Kidney (tissue), 22 donors: ENCODE measurements at places on chromosomes 3 and 15. TPM values are rescaled to one million over a fixed set of nuclear protein-coding genes. Genes with fewer than 3 reads are reported as not detected.

The KNSTRN gene
- total RNA-seq: 7.4 TPM

The SYNM gene
- 23.2 TPM for total RNA-seq

The ATP13A5 gene
- not detected for total RNA-seq

DNA sequence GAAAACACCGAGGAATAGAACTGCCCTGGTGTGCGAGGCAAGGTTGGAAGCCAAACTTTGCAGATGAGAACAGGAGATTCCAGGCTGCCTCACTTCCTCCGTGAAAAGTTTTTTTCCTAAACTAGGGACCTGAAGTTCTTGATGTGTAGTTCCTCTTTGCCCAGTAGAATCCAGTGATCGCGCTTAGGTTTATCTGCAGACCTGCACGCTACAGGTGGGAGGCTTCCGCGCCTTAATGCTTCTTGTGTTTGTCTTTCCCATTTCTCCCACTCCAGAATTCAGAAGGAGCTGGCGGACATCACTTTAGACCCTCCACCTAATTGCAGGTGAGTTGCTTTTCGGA is 5.4 kb downstream of the UBE2E1 start:
- H3K27me3 ChIP-seq: no peaks in the 10 kb centered on the region
- peak overlapping the region; percentile 79 for H3K4me3 ChIP-seq
- H3K4me1 ChIP-seq: peaks cover 5% of the 10 kb centered on the region

DNA sequence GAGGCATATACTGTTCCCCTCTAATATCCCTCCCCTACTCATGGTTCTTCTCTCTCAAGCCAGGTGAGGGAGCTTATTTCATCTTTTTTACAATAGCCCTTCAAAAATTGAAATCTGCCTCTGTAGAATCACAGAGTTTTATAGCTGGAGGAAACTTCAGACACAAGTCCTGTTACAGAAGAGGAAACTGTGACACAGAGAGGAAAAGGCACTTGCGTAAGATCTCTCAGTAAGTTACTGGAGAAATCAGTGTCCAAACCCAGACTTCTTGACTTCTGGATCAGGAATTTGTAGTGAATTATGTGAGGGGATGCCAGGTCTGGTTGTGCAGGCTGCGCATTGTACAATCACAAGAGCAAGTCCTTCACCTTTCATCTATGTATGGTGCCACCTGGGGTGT is 4.6 kb downstream of the FGD5 start:
- DNase-seq: no peak
- H3K36me3 ChIP-seq: no peaks in the 10 kb centered on the region
- H3K4me1 ChIP-seq: peaks cover 7% of the 10 kb centered on the region
- no peaks in the 10 kb centered on the region for H3K27me3 ChIP-seq
- H3K4me3 ChIP-seq: no peak overlapping the region

DNA sequence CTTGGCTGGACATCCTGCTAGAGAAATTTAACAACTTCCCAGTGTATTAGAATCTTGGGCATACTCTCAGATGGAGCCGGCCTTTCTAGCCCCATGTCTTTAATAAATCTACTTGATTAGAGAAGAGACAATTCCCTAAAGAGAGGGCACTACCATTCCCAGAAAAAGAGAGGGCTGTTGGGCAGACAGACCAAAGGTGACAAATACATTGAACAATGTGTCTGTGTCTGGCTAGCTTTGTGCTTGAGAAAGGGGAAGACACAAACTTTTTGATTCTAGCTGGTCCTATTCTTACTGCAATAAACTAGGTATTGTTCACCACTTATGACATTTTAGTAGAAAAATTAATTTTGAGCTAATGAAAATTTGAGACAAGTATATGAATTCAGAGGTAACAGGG is 57.7 kb downstream of the DUT start:
- no peak for DNase-seq
- no peaks in the 10 kb centered on the region for H3K4me1 ChIP-seq
- H3K27me3 ChIP-seq: no peaks in the 10 kb centered on the region
- no peak overlapping the region for H3K27ac ChIP-seq

The TNNC1 gene
- total RNA-seq: 2.2 TPM

GRCh38 chr3:31232055-31233025 is 300.4 kb upstream of the STT3B start:
- no peak overlapping the region for H3K27ac ChIP-seq
- DNase-seq: no peak
- no peaks in the 10 kb centered on the region for H3K27me3 ChIP-seq
- no peak overlapping the region for H3K4me3 ChIP-seq

GRCh38 chr3:191302451-191302850 is 26.7 kb upstream of the CCDC50 start:
- H3K4me3 ChIP-seq: no peak overlapping the region
- H3K27ac ChIP-seq: no peak overlapping the region
- H3K4me1 ChIP-seq: no peaks in the 10 kb centered on the region
- DNase-seq: peak; percentile 12
- H3K27me3 ChIP-seq: no peaks in the 10 kb centered on the region

GRCh38 chr3:6281662-6282061 is 579.3 kb upstream of the GRM7 start:
- peak; percentile 36 for DNase-seq
- H3K4me1 ChIP-seq: no peaks in the 10 kb centered on the region
- no peaks in the 10 kb centered on the region for H3K36me3 ChIP-seq
- H3K4me3 ChIP-seq: no peak overlapping the region
- no peak overlapping the region for H3K27ac ChIP-seq
- no peaks in the 10 kb centered on the region for H3K27me3 ChIP-seq

DNA sequence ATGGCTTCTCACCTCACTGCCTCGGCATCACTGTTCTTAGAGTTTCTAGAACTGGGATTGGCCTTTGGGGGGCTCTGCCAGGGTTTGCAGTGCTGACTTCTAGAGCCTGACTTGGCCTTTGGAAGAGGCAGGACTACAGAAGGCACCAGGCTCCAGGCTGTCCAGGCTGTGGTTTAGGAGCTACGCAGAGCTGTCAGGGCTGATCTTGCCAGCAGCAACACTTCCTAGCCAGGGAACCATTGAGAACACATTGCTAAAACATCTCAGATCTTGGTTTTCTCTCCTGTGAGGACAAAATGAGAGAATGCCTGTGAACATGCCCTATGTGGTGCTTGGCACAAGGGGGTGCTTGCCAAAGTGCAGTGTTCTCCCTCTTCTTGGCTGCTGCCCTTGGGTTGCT is 34.6 kb upstream of the APEH start:
- H3K27ac ChIP-seq: no peak overlapping the region
- H3K36me3 ChIP-seq: no peaks in the 10 kb centered on the region
- no peak for DNase-seq
- H3K27me3 ChIP-seq: no peaks in the 10 kb centered on the region
- H3K4me1 ChIP-seq: no peaks in the 10 kb centered on the region

GRCh38 chr15:40565333-40566238 is 744 bp upstream of the CCDC32 start:
- H3K27me3 ChIP-seq: no peaks in the 10 kb centered on the region
- no peak overlapping the region for H3K27ac ChIP-seq
- H3K36me3 ChIP-seq: no peaks in the 10 kb centered on the region
- no peak for DNase-seq
- peak overlapping the region; percentile 85 for H3K4me3 ChIP-seq

DNA sequence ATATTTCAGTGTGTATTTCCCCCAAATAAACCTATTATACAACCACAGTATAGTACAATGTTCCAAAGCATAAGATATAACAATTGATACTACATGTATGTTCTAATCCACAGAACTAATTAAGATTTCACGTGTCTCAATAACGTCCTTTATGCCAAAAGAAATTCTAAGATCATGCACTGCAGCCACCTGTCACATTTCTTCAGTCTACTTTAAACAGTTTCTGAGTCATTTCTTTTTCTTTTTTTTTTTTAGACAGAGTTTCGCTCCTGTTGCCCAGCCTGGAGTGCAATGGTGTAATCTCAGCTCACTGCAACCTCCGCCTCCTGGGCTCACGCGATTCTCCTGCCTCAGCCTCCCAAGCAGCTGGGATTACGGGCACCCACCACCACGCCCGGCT is 190.2 kb downstream of the STAG1 start:
- no peak overlapping the region for H3K4me3 ChIP-seq
- H3K36me3 ChIP-seq: no peaks in the 10 kb centered on the region
- no peaks in the 10 kb centered on the region for H3K27me3 ChIP-seq
- DNase-seq: no peak
- H3K27ac ChIP-seq: no peak overlapping the region

DNA sequence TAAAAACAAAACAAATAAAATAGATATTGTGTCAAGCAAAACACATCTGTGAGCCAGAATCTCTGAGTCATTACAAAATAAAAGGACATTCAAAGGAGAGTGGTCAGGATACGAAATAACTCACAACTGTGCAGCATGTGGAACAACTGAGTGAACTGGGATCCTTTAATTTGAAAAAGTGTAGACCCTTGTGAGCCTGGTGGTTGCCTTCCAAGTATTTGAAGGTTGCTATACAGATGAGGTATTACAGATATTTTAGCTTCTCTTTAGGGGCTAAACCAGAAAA is 26.7 kb downstream of the KCNMB2 start:
- no peak overlapping the region for H3K4me3 ChIP-seq
- DNase-seq: no peak
- H3K4me1 ChIP-seq: no peaks in the 10 kb centered on the region
- no peaks in the 10 kb centered on the region for H3K27me3 ChIP-seq
- no peaks in the 10 kb centered on the region for H3K36me3 ChIP-seq
- H3K27ac ChIP-seq: no peak overlapping the region

GRCh38 chr3:12648384-12648959 is 15.4 kb downstream of the RAF1 start:
- H3K36me3 ChIP-seq: no peaks in the 10 kb centered on the region
- no peaks in the 10 kb centered on the region for H3K27me3 ChIP-seq
- DNase-seq: no peak
- peaks cover 7% of the 10 kb centered on the region for H3K4me1 ChIP-seq

DNA sequence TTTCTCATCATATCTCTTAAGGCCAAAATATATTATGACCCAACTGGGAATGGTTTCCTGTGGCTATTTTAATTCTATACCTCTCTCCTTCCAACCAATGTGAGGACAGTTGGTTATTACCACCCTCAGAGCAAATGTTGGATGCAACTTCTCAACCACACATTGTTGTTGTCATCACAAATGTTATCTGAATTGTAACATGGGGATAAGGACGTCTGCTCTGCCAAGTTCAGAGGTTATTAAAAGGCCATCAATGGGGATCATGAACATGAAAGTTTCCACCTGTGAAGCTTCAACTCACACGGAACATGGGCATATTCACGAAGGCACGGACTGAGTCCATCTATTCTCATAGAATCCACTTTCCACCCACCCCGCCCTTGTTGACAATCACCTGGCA is 46.8 kb downstream of the MB21D2 start:
- no peaks in the 10 kb centered on the region for H3K36me3 ChIP-seq
- DNase-seq: no peak
- no peak overlapping the region for H3K4me3 ChIP-seq

The HTR3E gene
- not detected for total RNA-seq

The DUOX1 gene
- total RNA-seq: 1.6 TPM

GRCh38 chr3:55486857-55487380 is at the start of gene WNT5A:
Gene WNT5A (minus strand): TSS chr3:55487306. CDS start chr3:55486985, 321 bp downstream.
- peak within 1 kb of the TSS; percentile 67 for H3K4me3 ChIP-seq
- H3K4me1 ChIP-seq: peaks cover 4% of the 10 kb centered on the region
- no peaks in the 10 kb centered on the region for H3K36me3 ChIP-seq
- H3K27ac ChIP-seq: no peak within 1 kb of the TSS

The ANKUB1 gene
- not detected for total RNA-seq

DNA sequence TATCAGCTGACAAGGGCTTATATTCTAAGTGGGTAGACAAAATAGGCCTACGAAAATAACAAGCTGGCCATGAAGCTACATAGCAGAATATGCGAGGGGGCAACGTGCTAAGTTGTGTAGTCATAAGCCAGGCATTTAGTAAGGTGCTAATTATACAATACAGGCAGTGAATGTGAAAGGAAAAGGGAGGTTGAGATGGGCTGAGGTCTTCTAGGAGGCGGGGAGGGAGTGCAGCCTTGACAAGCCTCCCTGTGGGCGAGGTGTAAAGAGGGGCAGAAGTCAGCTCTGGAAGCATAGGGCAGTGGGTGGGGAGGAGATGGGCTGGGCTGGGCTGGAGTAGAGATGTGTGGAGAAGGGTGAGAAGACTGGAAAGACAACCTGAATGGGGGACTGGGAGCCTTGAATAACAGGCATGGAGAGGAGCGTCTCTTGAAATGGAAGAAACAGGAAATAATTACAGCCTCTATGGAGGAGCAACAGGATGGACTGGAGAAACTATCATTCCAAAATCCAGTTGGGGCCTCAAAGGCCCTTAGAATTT is 1.2 kb downstream of the TIGIT start:
- no peak overlapping the region for H3K4me3 ChIP-seq
- no peaks in the 10 kb centered on the region for H3K4me1 ChIP-seq
- no peaks in the 10 kb centered on the region for H3K27me3 ChIP-seq
